GM23248 (cell line): ENCODE measurements at places on chromosomes 4 and X. TPM values are rescaled to one million over a fixed set of nuclear protein-coding genes. Genes with fewer than 3 reads are reported as not detected.

DNA sequence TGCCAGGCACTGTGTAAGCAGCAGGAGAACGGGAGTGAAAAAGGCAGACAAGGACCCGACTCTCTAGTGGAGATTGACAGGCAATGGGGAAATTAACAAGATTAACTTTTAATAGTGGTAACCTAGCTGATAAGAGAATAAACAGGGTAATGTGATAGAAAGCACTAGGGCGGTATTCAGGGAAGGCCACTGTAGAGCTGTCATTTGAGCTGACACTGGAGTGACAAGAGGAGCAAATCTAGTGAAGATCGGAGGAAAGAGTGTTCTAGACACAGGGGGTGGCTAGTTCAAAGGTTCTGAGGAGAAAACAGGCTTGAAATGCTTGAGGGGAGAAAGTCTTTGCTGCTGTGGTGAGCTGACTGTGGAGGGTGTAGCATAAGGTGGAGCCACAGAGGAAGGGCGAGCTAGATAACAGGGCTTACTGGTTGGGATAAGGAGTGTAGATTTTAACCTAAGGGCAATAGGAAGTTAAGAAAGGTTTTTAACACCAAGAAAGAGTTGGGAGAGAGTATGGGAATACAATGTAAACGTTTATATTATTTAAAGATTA lies 122.8 kb downstream of the SLC10A7 start:
- no peak overlapping the region for H3K4me3 ChIP-seq
- no peak overlapping the region for H3K27ac ChIP-seq
- no peaks in the 10 kb centered on the region for H3K27me3 ChIP-seq
- H3K36me3 ChIP-seq: no peaks in the 10 kb centered on the region
- H3K4me1 ChIP-seq: 0 out of 2 replicates have a peak, but pooled peaks cover 4% of the 10 kb centered on the region

DNA sequence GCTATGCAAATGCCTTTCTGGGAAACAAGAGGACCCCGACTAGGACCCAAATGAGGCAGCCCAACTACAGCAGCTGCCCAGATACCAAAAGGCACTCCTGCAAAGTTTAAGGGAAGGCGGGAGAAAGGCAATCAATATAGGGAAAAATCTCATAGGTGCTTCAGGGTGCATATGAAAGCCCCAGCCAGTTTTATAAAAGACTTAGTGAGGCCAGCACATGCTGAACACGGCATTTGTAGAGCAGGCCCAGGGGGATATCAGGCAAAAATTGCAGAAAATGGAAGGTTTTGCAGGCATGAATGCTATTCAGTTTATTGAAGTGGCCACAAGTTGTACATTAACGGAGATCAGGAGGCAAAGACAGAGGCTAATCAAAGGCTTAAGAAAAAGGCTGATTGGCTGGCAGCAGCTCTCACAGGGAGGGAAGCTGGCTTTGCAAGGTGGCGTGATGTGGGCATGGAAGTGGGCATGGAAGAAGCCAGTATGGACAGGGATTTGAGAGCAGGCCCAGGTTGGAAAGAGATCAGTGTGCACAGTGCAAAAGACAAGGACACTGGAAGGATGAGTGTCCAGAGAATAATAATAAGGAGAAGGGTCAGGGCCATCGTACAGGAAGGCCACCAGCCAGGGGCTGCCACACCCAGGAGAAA lies 37.7 kb upstream of the UGT2B7 start:
- H3K27ac ChIP-seq: no peak overlapping the region
- H3K27me3 ChIP-seq: no peaks in the 10 kb centered on the region
- no peak overlapping the region for H3K4me3 ChIP-seq
- H3K36me3 ChIP-seq: no peaks in the 10 kb centered on the region

DNA sequence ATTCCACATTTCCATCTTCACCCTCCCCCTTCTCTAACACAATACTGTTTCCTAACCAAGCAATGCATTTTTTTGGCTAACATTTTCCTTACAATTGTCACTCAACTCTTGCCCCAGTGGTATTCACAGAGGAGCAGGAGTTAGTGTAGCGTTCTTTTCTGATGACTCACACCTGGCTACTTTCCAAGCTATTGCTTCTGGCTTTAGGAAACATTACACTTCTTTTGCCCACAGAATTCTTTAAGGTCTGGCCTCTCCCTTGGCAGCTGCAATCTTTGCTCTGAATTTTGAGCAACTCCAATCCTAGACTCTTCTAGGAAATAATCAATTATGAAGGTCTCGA lies 27.5 kb upstream of the PDGFC start:
- peak overlapping the region; percentile 50 for H3K27ac ChIP-seq
- peaks cover 26% of the 10 kb centered on the region for H3K4me1 ChIP-seq
- no peaks in the 10 kb centered on the region for H3K36me3 ChIP-seq

GRCh38 chr4:84342161-84342560 lies 156.9 kb downstream of the NKX6-1 start:
- no peak overlapping the region for H3K4me3 ChIP-seq
- H3K36me3 ChIP-seq: no peaks in the 10 kb centered on the region
- no peak overlapping the region for H3K27ac ChIP-seq
- no peaks in the 10 kb centered on the region for H3K27me3 ChIP-seq
- no peak for DNase-seq
- no peaks in the 10 kb centered on the region for H3K4me1 ChIP-seq

DNA sequence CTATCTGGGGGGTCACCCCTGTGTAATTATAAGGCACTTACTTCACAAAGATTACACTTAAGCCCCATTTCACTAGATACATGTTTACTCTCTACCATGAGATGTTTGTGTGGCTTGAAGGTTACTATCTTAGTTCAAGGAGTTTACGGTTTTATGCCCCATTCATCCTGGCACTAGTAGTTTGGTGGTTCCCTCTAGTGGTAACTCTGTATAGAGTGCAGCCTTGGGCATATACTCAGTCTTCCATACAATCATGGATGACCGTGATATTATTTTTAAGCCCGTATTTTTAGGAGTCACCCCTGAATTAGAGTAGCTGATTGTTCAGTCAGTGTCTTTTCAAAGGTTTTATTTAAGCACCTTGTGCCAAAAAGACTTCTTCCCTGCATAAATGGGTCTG lies 109.9 kb upstream of the FAM47C start:
- no peaks in the 10 kb centered on the region for H3K36me3 ChIP-seq
- H3K27ac ChIP-seq: no peak overlapping the region
- no peaks in the 10 kb centered on the region for H3K27me3 ChIP-seq
- no peak overlapping the region for H3K4me3 ChIP-seq
- no peaks in the 10 kb centered on the region for H3K4me1 ChIP-seq

DNA sequence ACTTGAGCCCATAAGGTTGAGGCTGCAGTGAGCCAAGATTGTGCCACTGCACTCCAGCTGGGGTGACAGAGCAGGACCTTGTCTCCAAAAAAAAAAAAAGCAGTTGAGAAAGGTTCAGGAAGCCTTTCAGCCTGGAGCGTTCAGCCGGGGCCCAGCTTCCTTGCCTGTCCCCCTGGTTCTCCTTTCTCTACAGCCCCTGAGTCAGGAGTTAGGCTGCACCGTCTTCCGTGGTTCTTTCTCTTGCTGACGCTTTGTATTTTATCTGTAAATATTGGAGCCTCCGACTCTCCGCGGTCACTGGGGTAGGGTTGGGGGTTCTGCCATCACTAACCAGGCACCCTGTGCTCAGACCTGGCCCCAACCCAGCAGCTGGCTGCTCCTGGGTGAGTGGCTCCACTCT lies 13.8 kb upstream of the UVSSA start:
- H3K4me3 ChIP-seq: no peak overlapping the region
- H3K36me3 ChIP-seq: peaks cover 18% of the 10 kb centered on the region; the same call in 1 of the 2 replicates
- no peak for DNase-seq
- H3K4me1 ChIP-seq: no peaks in the 10 kb centered on the region
- no peak overlapping the region for H3K27ac ChIP-seq

DNA sequence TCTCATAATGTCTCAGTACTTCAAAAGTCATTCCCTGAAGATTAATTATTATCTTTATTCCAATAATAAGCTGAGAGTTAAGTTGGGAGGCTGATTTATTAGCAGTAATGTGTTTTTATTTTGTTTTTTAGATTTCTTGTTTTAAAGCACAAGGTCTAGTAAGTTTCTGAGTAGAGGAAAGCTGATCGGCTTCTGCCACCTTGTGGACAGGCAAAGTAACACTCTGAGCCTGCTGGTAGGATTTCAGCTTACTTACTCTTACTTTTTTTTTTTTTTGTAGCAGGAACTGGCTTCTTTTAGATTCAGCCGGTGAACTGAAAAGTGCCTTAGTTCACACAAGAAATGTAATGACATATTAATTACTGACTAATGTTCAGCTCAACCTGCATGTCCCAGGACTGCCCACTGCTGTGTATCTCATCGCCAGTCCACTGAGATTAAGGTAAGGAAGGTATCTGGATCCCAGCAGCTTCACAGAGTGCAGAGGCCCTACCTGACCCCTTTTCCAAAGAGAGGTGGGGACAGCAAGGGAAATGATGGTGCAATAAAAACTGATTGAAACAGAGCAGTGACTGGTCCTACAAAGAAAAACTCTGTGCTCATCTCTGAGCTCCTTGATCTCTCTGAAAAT lies 126.5 kb downstream of the ADGRA3 start:
- H3K36me3 ChIP-seq: no peaks in the 10 kb centered on the region
- no peak overlapping the region for H3K27ac ChIP-seq
- DNase-seq: peak; percentile 83
- H3K4me3 ChIP-seq: no peak overlapping the region
- H3K27me3 ChIP-seq: no peaks in the 10 kb centered on the region

DNA sequence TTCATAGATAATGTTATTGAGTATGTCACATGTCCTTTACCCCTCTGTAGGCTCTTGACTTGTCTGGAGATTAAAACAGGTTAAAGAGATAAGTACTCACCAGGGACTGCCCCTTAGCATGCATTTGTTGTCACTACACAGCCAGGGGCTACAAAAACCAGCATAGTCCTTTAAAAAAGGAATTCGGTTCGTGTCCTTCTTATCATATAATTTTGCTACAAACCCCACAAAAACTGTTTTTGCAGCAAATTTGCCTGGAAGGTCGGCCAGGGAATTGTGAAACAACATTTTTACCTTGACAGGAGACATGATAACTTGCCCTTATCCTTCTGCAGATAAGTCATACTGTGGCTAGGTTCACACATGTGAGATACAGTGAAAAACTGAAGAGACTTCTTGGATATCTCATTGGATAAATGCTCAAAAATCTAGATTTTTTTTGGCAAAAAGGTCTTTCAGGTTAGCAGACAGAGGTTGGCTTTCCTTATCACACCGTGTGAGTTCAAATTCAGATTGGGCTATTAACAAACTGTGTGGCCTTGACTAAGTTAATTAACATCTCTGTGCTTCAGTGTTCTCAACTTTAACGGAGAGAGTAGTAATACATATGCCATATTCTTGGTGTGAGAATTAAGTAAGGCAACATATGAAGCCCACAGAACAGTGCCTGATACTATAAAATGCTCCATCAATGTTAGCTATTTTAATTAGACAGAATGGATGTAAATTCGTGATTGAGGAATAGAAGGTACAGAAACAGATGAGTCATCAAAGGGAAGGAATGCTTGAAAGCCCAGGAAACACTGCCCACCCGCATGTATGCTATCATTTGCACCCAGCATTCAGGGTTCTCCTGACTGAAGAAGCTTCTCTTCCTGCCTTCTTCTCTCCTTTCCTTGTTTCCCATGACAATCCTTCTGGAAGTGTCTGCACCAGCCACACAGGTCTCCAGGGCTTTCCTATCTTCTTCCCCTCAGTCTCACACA lies 30.0 kb downstream of the FAM9C start:
- no peak overlapping the region for H3K27ac ChIP-seq
- no peak for DNase-seq
- no peaks in the 10 kb centered on the region for H3K36me3 ChIP-seq
- H3K4me1 ChIP-seq: no peaks in the 10 kb centered on the region
- H3K27me3 ChIP-seq: no peaks in the 10 kb centered on the region

DNA sequence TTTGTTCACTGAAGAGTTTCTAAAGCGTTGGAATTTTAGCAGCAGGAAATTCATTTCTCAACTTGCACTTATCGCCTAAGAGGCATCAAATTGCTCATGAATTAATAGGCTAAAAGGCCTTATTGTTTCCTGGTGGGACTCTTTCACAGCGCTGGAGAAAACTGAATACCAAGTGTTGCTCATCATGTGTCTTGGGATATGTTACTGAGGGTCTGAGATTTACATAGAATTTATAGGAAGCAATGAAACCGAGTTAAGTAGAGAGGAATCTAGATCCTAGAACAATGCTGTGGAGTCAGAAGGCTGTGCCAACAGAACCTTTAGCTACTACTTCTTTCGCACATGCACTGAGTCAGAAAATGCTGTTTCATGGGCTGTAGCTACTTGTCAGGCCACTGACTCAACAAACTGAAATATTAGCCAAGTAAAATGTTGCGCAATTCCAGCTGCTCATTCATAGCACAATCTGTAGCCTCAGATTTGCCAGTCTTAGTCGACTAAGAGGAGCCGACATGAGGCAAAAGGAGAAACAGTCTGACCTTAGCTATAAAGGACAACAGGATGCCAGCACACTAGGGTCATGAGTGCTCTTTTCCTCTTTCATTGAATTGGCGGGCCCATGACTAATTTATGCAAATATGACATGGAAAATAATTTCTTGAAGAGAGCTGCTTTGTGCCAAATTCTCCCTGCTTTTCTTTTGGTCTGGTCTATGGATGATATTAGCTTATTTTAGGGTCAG lies 35.9 kb upstream of the CXCL8 start:
- peak overlapping the region; percentile 93 for H3K27ac ChIP-seq
- H3K4me3 ChIP-seq: peak overlapping the region; percentile 13; the same call in 1 of the 2 replicates
- peak; percentile 100 for DNase-seq
- H3K4me1 ChIP-seq: peaks cover 66% of the 10 kb centered on the region

- H3K4me3 ChIP-seq: peak overlapping the region; percentile 58
- peak; percentile 59 for DNase-seq
- no peak overlapping the region for H3K27ac ChIP-seq
- H3K27me3 ChIP-seq: no peaks in the 10 kb centered on the region
- no peaks in the 10 kb centered on the region for H3K36me3 ChIP-seq
- no peaks in the 10 kb centered on the region for H3K4me1 ChIP-seq
These were observed 14.3 kb downstream of the JCHAIN start for GRCh38 chr4:70651864-70652506.

DNA sequence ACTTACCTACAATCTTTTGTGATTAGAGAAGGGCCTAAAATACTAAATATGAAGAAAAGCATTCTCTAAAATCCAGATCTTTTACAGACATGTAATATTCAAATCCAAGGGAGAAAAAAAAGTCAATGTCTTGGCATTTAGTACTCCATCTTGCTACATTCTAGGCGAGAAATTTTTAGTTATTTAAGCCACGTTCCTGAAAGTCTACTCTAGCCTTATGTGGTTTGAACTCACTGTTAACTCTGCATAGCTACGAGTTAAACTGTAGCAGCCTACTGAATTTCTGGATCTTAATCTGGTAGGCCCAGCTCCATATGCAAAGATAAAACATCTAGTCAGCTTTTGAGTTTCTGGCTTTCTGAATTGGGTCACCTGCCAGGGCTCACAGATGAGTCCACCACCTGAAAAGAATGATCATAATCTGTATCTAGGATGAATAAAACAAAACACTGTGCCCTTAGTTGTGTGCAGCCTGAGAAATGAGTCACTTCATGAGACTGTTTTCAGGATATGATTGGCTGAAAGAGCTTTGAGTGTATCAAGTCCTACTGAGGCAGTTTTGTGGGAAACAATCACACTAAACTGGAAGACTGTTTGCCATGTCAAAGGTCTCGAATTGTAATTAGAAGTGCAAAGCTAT lies 3.2 kb upstream of the NEK1 start:
- H3K4me1 ChIP-seq: peaks cover 23% of the 10 kb centered on the region
- H3K36me3 ChIP-seq: no peaks in the 10 kb centered on the region
- peak; percentile 42 for DNase-seq
- no peak overlapping the region for H3K27ac ChIP-seq
- H3K27me3 ChIP-seq: no peaks in the 10 kb centered on the region

Gene OTUD4
- total RNA-seq: 16.1 and 28.2 TPM in 2 replicates

Gene SLC4A4
- 8.1 and 11.5 TPM in 2 replicates for total RNA-seq

Gene RAB33A
- 3.3 and 5.8 TPM in 2 replicates for total RNA-seq

Gene MFAP3L
- total RNA-seq: 19.3 and 20.8 TPM in 2 replicates

Gene ASB11
- not detected in 2 replicates for total RNA-seq

Gene MAGEA2B
- not detected in 2 replicates for total RNA-seq

Gene MAGEE2
- not detected in 2 replicates for total RNA-seq
